ENCODE measurements at places on chromosomes 4 and X.

DNA sequence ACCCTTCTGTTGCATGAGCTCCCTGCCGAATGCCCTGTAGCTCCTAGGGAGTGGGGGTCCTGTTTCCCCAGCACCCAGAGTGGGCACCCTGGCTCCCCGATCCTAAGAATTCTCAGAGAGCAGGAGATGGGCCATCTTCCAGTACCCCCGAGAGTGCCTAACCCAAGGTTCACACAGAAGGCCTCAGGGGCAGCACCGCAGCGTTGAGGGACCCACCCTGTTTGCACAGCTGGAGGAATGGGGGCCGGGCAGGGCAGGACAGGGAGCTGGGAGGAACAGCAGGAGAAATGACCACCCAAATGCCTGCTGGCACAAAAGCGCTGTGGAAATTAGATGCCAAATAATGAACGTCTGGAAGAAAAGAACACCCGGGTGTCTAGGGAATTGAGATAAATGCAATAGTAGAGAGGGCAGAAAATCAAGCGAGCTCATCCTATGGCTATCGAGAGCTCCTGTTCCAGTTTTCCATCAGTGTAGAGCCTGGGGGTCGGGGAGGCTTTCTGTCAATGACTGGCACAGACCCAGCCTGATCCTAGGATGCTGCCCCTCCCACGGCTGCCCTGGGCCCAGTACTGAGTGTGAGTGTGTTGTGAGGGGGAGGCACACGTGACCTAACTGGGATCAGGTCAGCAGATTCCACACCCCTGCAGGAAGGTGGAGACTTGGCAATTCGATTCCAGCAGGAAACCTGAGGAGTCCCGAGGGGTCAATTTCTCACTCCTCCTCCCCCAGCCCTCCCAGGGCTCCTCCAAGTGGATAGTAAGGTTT is 25.7 kb downstream of the SEPTIN6 start:
- no peak for DNase-seq

DNA sequence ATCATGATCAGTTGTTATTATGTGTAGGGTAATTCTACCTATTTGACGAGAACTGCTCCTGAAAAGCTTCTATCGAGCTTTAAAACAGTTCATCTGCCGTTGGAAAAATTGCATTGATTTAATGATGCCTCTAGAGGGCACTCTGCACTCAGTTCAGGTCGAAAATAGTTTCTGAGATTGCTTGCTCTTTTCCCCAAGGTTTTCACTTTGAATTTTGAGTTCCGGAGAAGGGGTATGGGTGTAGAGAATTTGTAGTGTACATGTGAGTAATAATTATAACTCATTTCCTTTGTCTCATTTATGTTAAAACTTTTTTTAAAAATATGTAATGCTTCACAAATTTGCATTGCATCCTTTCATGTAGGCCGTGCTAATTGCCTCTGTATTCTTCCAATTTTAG is 28.4 kb upstream of the TNIP3 start:
- DNase-seq, result peak; percentile 1

- DNase-seq, result no peak
Observed at GRCh38 chr4:105088110-105088879, 58.4 kb upstream of the TET2 start.

DNA sequence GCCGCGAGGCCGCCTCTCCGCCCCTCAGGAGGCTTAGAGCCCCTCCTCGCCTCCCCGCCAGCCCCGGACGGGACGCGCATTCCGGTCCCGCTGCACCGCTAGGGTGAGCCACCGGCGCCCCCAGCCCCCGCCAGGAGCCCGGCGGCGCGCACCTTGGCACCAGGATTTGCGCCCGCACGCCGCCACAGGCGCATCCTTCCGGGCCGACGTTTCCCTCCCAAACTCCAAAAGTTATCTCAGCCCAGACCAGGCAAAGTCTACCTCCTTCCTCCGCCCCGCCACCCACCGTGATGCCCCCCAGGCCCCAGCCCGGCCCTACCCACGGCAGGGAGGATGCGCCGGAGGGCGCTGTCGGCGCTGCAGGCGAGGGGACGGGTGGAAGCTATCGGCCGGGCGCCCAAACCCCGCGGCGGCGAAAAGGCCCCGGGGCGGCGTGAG is 538 bp downstream of the SCML2 start:
- DNase-seq, result no peak

GRCh38 chr4:121187206-121187605 is 23.1 kb upstream of the TNIP3 start:
- DNase-seq, result no peak

- no peak for DNase-seq
Observed at GRCh38 chrX:10199212-10199611, 42.4 kb downstream of the CLCN4 start.

- DNase-seq, result peak; percentile 11
Observed at GRCh38 chrX:40539214-40540142, 41.3 kb upstream of the ATP6AP2 start.

DNA sequence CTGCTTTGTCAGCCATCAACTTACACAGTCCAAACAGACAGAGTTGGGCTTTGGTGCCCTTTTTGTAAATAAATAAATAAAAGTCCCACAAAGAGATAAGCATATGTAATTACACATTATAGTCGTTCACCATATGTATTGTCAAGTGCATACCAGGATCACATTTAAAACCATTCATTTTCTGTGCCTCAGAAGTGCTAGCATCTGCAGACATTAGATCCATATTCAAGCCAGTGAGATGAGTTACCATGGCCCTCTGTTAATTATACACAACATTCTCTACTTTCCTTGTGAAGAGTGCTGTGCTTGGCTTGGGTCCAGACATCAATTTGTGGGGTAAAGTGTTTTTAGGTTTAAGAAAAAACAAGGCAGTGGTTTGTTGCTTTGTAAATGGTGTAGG is 76.8 kb downstream of the ENOX2 start:
- no peak for DNase-seq

GRCh38 chrX:118901991-118902390 is 72.4 kb upstream of the LONRF3 start:
- peak; percentile 12 for DNase-seq

GRCh38 chrX:46791927-46792809 is 33.2 kb upstream of the SLC9A7 start:
- no peak for DNase-seq
